ENCODE measurements at places on chromosomes 4 and X.
A peak's percentile ranks its signal among the peaks of the same experiment; 100 is the strongest.

GRCh38 chr4:98466868-98467599 is 191.4 kb downstream of the TSPAN5 start:
- DNase-seq: no peak

DNA sequence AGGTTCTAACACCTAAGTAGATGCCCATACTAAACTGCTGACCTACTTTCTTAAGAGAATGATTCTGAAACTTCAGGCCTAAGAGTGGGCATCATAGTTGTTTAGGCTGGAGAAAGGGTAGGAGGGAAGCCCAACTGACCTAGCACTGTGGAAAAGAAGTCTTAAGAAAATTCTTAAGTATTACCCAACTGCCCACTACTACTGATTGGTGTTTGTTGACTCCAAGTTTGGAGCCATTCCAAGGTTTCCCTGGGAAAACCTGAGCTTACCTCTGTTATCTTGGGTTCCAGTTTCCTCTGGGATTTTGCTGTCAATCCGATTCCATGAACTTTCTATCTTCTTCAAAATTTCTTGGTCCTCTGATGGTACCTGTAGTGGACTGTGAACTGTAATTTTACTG is 23.9 kb downstream of the ANKRD17 start:
- no peak for DNase-seq

GRCh38 chrX:115958687-115959359 is 211.7 kb upstream of the AGTR2 start:
- DNase-seq: no peak

- no peak for DNase-seq
These were observed 341 bp upstream of the PRPS2 start for GRCh38 chrX:12790885-12791256.

GRCh38 chr4:41072021-41072777 is 142.1 kb downstream of the APBB2 start:
- no peak for DNase-seq

- DNase-seq: no peak
These were observed 61.8 kb downstream of the BRWD3 start for GRCh38 chrX:80747832-80748231.

DNA sequence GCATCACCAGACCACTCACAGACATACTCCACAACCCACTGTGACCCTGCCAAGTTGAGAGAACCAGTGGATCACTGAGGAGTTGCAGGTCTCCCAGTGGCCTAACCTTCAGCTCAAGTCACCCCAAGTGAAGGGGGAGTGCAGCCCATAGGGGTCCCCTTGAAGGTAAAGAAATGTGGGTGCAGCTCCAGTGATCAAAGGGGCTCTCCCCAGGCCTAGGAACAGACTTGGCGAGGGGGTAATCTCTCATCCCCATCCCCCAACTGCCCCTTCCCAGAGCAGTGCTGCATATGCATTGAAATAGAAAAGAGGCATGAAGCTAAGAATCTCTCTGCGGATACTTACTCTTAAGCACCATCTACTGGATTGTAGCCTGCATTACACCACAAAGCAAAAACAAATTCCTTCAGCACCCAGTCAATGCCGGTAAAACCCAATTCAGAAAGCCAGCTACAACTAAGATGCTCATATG is 27.0 kb downstream of the MAGEE1 start:
- no peak for DNase-seq

DNA sequence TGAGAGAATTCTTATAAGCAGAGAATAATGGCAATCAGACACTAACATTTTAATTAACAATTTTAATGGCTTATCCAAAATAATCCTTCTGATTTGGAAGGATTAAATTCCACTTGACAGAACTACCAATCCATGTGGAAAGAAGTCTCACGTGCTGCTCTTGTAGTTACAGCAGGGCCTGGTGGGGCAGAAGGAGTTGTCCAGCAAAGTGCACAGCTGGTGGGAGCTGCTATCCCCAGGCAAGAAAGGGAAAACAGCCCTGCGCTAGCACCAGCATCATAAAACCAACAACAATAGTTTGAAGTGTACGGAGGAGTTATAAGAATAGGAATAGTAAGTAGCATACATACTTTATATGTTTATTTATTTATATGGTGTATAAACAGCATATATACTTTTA is 127.4 kb upstream of the TRIM2 start:
- DNase-seq: no peak

DNA sequence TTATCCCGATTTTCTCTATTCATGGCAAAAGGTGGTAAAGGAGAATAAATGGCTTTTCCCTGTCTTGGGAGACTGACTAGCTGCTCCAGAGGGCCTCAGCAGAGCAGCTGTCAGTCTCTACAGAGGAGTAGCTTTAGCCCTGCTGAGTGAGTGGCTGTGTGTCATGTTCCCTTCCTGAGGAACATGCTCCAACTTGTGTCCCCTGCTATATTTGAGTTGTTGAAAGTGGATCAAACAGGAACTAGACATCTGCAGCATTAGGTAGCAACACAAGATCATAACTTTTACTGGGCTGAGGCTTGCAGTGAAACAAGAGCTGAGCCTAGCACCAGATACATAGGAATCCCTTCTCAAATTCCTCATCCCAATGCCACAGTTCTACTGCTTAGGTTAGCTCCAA is 26.7 kb upstream of the PLAC1 start:
- DNase-seq: no peak

- DNase-seq: peak; percentile 59
These were observed 651 bp upstream of the SAP30 start for GRCh38 chr4:173370130-173370476.

- DNase-seq: no peak
These were observed 64.5 kb upstream of the STX18 start for GRCh38 chr4:4606321-4606720.

GRCh38 chr4:185437809-185438208 is 12.0 kb upstream of the UFSP2 start:
- no peak for DNase-seq

GRCh38 chr4:69750346-69750745 is 10.1 kb downstream of the SULT1B1 start:
- DNase-seq: no peak

GRCh38 chrX:23854945-23855344 is 52.8 kb downstream of the APOO start:
- DNase-seq: no peak

DNA sequence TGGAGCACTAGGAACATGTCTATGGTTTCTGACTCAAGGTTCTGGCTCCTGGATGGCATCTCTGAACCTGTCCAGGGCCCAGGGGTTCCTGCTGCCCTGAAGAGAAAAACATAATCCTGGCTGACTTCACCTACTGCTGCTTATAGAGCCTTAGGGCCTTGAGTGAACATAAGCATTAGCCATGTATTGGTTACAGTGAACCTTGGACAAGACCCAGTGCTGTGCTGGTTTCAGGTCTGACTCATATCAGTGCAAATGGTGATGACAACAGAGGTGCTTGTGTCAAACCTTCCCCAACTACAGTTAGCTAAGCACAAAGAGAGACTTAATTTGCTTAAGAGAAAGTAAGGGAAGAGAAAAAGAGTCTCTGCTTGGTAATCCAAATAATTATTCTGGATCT is 1047.2 kb downstream of the GLUD2 start:
- DNase-seq: no peak

DNA sequence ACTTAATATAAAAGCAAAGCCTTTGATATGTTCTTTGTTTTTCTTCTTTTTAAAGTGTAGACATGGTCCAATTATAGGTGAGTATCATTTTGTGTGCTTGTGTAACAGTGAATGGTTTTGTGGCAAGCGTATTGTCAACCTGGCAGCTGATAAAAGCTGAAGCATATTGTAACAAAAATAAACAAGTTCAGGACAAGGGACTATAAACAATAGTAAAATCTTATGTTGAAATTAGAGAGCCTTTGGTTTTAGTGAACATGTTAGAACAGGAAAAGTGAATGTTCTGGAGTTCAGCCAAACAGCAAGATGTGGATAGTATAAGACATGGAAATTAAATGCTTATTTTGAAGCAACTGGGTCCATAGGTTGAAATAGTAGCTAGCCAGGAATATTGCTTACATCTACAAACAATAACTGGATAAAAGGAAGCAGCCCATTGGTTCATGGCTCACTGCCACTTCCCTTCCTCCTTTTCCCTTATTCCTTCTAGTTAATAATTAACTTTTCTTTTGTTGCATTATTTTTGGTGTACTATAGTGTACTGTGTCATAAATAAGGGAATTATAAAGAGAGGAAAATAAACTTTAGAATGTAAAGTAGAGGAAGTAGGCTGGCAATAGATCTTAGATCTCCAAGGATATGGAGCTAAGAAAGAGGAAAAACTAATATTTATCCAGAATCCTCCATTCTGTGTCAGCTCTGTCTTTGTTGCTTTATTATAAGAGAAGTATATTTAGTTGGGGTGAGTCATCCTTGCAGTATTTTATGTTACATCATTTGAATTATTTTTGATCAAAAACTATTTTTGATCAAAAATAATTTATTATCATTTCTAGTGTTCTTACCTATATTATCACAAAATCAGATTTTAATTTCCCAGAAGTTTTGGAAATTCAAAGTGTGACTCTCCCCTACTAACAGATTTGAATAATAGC is 65.6 kb downstream of the MRPL1 start:
- no peak for DNase-seq

GRCh38 chrX:65589304-65589703 is 54.7 kb upstream of the LAS1L start:
- DNase-seq: no peak

DNA sequence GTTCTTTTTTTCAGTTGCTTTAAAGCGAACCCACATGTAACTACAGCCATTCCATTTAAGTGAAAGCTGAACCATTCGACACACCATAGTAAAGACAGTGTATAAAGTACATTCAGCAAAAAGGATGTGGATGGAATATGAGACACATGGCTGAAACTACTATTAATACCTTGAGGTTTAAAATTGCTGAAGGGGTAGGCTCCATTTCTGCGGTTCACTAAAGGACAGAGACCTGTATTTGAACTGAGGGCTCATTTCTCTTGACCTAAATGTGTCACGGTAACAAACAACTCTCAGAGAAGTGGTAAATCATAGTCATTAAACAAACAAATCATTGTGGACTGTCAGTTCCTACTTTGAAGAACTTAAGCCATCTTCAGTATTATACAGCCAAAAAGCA is 1085.6 kb upstream of the TENM3 start:
- DNase-seq: no peak

DNA sequence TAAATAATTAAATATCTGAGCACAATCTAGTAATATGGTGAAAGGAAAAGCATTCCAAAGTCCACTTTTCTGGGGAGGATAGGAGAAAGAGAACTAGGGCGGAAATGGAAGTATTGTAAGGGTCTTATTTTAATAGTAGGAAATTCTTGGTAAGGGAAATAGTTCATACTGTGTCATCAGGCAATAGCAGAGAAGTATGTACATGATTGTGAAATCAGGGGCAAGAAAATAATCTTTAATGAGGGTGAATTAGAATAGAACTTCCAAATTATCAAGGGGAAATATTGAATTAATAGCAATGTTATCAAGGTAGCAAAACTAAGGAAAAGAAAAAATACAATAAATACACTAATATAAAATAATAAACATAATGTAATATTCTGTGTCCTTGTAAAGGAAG is 14.8 kb downstream of the GIMD1 start:
- no peak for DNase-seq

- no peak for DNase-seq
These were observed 79.8 kb downstream of the PAPSS1 start for GRCh38 chr4:107640197-107640596.

GRCh38 chr4:8292478-8293107 is 23.0 kb downstream of the HTRA3 start:
- DNase-seq: no peak

- no peak for DNase-seq
These were observed 36.1 kb upstream of the GEMIN8 start for GRCh38 chrX:14065800-14066199.

- DNase-seq: no peak
These were observed 60.1 kb upstream of the PLAC1 start for GRCh38 chrX:134718105-134718965.

DNA sequence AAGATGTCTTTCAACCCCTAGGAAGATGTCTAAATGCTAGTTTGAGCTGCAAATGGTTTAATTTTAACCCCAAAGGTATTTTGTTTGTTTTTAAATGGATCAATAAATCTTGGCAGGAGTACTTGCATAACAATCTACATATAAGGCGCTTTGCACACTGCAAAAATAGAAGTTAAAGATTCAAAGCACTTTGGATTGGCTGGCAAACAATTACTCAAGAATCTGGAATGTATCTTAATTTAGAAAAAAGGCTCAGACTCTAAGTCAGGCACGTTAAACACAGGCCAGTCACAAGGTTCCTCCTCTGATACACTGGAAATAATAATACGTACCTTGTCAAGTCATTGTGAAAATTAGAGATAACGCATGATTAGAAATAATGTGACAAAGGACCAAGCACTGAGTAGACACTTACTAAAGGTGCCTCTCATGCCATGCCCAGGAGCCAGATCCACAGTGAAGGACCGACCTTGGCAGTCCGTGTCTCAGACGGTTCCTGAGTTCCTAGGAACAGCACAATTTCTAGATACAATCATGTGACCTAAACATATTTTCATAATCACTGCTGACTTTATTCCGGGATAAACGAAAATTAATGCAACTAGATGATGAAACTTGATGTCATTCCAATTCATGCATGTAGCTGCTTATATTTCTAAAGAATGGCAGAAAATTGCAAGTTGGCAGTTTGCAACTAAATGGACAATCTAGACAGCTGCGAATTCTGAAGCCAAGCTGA is 49.6 kb downstream of the PROM1 start:
- DNase-seq: no peak

- DNase-seq: no peak
These were observed 2044.5 kb upstream of the AGA start for GRCh38 chr4:179486570-179487335.

DNA sequence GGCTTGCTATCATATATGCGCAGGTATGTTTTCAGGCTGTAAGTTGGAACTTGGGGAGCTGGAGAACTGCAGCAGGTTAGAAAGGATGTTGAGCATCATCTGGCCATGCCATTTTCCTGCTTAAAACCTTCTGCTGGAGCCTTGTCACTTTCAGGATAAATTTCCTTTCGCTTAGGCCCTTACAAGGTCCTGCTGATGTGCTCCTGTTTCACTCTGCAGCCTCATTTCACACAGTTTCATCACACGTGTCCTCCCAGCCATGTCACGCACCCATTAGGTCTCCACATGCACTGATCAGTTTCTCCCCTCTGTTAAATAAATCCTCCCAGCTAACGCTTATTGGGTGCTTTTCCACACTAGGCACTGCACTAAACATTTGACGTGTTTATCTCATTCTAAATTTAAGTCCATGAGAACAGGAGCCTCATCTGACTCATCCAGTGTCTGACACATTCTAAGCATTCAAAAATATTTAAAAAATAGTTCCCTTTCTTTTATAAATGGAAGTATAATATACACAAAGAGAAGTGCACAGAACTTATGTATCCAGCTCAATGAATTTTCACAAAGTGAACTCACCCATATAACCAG is 14.5 kb downstream of the SOD3 start:
- DNase-seq: no peak
